ENCODE measurements at places on chromosomes 11 and 22.

DNA sequence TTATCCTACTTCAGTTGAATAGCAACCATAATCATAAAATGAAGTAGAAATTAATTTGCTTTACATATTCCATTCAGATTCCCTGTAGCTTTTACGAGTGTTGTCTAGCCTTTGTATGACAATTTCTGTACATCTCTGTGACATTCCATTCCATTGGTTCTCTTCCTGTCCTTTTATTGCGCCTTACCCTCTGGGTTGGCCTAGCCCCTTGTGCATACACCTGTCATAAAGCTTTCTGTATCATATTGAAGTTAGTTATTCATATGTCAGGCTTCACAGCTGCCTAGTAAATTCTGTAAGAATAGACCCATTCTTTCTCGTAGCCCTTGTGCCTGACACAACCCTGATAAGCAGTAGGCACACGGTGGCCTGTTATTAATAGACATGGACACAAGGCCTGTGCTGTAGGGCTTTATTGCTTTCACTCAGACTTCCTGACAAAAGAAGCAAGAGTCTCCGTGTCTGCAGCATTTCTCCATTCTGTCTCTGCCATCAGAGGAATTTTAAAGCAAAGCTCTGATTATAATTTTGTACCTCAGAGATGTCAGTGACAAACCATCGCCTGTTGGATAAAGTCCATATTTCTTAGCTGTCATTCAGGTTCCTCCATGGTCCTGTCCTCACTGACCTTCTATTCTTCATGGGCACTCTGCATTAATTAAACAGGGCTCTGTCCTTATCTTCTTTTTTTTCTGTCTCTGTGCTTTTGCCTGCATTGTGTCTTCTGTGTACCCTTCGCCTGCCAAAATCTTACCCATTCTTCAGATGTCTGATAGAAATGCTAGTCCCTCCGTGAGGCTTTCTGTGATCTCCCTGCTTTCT is 49.4 kb downstream of the BID start:
- DNase-seq = no peak

GRCh38 chr11:116648247-116649174 is 124.3 kb downstream of the BUD13 start:
- DNase-seq = no peak

- DNase-seq = peak; percentile 44
Measured at GRCh38 chr11:125941619-125942611, 3.9 kb upstream of the VSIG10L2 start.

DNA sequence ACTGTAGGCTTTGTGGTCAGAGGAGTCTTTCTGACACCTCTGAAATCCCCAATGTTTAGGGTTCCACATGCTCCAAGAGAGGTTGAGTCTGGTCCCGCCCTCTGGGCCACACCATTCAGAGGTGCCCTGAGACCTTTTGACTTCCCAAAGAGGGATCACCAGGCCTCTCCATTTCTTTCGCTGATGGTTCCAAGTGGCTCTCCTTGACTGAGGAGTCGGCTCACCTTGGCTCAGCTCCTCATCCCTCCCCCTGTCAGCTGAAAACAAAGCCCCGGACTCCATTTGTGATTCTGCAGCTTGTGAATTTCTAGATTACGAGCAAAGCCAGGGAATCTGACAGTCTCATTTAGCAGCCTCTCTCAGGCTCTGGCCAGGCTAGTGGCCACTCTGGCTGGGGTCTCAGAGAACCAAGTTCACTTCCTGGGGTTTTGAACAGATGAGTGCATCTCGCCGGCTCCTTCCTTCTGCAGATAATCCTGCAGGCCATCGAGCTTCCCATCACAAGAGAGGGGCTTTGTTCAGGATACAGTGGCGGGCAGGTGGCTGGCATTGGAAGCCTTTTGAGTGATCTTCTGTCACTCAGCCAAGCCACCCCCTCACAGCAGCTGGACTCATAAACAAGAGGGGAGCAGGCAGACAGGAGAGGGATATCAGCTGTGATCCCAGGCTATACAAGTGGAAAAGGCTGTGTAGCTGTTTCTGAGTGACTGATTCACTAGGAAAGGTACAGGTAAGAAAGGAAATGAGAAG is 102.9 kb downstream of the TRIM29 start:
- no peak for DNase-seq

DNA sequence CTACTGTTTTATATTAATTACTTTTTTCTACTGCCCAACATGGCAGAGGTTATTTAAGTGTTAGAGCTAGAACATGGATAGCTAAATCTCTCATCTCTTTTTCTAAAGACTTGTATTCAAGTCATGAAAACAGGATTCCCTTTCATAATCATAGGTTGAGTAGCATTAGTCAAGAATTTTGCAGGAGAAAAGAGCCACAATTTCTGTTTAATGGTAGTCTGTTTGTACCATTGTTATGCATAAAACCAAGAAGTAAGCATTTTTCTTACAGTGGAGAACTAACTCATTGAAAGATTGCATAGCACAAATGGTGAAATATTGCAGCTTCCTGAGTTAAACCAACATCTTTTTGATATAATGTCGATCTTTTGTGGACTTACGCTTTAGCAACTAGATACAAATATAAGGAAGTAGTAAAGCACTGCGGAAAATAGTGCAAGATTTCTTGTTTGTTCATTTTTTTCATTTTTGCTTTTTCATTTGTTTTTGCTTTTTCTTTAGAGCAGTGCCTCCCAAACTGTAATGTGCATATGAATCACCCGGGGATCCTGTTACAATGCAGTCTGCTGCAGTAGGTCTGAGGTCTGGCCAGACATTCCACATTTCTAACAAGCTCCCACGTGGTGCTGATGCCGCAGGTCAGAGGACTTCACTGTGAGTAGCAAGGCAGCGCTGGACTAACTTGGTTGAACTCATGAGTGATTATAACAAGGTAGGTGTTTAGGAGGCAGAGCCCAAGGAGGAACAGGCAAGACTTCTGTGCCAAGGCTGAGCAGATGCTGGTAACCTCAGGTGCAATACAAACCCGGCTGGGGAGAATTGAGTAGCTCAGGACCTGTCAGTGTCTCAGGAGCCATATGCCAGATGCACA is 4.6 kb downstream of the ETS1 start:
- DNase-seq = no peak

DNA sequence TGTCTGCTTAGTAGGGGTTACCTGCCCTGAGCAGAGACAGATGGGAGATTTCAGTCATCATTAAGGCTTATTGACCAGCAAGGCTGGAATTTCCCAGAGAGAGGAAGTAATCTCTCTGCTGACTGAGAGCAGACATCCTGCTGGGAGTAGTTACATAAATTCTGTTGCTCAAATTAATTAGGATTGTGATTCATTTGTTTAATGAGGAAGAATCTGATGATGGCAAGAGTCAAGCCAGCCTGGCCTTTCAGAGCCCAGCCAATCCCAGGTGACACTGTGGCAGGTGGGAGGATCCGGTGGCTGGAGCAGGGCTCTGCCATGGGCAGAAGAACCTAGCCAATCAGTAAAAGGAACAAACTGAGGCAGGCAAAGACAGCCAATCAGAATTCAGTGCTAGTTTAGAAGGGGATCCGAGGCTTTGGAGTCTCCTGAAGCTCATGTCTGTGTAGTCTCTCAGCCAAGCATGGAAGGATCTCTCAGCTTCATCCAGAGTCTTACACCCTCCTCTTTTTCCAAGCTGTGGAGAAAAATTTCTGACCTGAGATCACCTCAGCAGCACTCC is 61.2 kb upstream of the CHST1 start:
- no peak for DNase-seq

Measured in stimulated activated CD4-positive, alpha-beta T cell treated with anti-CD3 and anti-CD28 coated beads, Interleukin-4, amount 100 ng/mL, for 48 hours (primary cell).